ENCODE measurements at places on chromosomes 5 and 9.

DNA sequence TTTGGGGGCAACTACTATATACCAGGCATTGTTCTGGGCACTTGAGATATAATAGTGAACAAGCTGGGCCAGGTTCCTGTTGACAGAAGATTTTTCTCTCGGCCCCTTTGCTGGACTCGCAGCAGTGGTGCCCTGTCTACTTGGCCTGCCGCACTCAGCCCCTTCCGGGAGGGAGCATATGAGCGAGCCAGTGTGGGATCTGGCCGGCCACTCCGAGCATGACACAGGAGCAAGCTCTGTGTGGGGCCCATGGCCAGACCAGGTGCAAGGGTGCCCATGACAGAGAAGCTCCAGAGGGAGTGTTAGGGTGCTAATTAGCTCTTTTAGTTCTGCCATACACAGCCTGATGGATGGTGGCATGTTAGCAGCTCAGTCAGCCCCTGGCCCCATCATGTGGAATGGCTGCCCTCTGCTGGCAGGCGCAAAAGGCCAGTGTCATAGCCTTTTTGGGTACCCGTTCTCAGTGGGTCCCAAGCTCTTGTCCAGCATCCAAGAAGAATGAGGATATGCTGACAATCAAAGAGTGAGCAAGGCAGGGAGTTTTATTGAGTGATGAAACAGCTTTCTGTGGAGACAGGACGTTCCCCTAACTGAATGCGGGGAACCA, 9.3 kb upstream of the KIF4B start:
- no peak for DNase-seq

DNA sequence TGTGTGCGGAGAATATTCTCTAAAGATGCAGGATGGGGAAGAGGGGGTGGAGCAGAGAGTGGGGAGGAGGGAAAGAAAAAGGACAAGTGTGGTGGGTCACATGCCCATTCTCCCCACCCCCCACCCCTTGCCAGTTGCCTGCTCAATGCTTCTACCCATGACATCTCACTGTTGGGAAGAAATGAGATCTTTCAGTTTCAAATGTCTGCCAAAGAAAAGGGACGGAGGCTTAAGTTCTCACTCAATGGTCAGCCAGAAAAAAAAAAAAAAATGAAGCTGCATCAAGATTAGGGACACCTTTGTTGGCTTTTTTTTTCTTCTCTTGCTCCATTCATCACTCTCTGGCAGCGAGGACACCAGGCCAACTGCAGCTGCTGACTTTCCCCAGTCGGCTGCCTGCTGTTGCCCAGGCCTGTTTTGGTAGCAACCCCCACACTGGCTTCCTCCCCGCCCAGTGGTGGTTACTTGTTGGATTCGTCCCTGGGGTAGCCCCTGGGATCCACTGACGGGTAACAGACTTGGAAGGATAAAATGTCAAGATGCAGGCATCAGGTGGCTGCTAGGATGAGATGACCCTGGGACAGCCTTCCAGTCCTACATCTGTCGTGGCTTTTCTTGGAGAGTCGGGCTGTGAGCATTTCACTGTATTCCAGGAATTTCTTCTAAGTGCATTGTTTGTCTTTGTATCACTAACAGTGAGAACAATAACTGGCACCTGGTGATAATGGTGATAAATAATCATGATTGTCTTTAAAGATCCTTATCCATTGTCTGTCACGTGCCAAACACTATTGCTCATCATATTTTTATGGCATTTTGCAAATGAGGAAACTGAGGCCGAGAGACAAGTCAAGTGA, 9.1 kb downstream of the WWC1 start:
- no peak for DNase-seq

GRCh38 chr5:96537386-96537785, 104.3 kb upstream of the PCSK1 start:
- no peak for DNase-seq

- DNase-seq, result no peak
These were observed 33.6 kb downstream of the PRRT1B start for GRCh38 chr9:131578731-131579504.

DNA sequence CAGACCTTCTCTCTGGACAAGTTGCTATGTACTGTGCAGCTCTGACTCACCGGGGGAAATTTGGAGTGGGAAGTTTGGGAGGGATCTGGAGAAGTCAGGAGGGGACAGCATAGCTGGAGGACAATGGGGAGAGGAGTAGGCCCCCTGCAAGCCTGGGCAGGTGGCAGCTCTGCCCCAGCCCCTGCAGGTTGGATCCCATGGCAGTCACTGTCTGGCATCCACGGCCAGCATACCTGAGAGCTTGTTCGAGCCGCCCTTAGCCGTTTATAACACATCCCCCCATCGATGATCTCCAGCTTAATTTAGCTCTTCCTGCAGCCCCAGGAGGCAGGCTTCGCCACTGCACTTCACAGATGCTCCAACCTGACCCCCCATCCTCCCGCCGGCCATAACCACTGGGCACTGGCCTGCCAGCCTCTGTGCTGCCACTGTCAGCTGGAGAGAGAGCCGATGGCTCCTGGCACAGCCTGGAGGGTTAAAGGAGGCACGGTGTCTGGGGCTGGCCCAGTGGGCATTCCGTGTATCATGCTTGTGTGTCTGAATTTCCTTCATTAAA, 57.7 kb upstream of the RNU6ATAC start:
- no peak for DNase-seq

GRCh38 chr5:104538734-104539133, 976.1 kb upstream of the NUDT12 start:
- no peak for DNase-seq

All from renal cortex interstitium (tissue), 15 donors.